ENCODE measurements at places on chromosomes 5 and 9.

DNA sequence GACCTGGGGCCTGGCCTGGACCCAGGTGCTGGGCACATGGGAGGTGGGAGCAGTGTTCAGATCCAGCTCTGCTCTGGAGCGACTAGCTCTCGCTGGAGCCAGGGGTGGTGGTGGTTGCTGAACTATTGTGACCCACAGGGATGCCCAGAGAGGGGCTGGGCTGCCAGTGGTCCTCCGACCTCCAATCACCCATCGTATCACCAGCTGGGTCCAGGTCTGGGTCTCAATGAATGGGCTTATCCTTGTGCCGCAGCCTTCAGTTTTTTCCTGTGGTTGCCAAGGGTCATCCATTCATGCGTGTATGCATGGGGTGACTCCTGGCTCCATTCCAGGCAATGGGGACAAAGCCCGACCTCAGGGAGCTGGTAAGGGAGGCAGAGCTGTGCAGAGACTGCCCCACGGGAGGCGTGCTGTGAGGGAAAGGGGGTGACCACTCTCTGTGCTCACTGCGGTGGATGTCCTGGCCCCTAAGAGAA is 68.6 kb upstream of the RNF130 start:
- DNase-seq = no peak

DNA sequence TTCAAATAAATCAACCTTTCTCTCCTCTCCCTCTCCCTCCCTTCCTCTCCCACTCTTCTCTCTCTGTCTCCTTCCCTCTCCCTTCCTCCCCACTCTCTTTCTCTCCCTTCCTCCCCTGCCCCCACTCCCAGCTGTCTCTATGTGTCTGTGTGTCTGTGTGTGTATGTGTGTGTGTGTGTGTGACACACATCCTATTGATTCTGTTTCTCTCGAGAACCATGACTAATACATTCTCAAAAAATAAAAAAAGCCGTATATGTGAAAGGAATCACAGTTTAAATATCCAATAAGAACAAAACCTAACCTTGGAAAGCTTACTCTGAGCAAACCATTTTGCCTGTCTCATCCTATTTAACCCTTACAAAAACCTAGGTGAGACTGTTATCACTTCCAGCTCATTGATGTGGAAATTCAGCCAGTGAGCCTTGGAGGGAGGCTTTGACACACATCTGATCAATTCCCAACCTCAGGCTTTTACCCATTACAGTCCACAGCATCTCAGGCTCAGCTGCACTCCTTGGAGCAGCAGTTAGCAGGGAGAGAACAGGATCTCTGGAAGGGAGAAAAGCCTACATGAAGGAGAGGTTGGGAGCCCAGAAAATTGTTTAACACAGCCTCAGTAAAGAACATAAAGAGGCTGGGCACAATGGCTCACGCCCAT is 8.3 kb downstream of the HSD17B3 start:
- DNase-seq = no peak

GRCh38 chr5:17089690-17090089 is 127.7 kb upstream of the BASP1 start:
- DNase-seq = no peak

DNA sequence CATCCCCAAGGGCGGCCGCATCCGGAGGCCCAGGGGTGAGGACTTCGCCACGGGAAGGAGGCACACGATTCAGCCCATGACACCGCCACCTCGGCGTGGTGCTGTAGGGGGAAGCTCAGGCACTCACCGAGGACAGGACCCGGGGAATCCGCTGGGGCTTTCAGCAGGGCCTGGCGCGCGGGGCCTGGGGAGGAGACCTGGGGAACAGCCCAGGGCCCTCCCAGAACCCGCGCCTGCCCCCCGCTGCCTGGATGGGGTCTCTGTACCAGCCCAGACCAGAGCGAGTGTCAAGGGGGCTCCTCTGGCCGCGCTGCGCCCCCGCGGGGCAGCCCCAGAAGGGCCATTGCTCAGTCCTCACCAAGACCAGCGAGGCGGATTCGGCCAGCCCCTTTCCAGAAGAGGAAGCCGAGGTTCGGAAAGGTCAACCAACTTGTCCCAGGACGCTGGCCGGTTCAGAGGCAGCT is 12.8 kb downstream of the COL23A1 start:
- DNase-seq = no peak

DNA sequence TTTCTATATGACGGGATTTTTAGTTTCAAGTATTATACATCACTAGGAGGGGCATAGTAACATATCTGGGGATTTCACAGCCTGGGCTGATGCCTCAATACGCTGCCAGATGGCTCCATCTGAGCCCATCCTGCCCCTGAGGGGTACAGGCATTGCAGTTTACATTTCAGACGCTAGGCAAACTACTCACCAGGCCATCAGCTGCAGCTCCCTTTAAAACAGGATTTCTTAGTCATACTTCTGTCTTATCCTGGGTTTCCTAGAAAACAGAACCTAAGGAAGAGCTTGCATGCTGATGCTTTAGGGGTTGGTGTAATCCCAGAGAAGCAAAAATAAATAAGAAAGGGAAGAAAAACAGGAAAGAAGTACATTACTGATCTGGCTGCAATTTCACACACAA is 372.8 kb upstream of the PIK3R1 start:
- no peak for DNase-seq

GRCh38 chr9:120191141-120191540 is 388.8 kb downstream of the CDK5RAP2 start:
- DNase-seq = no peak

GRCh38 chr5:74035521-74035937 is 409.5 kb downstream of the ARHGEF28 start:
- no peak for DNase-seq

DNA sequence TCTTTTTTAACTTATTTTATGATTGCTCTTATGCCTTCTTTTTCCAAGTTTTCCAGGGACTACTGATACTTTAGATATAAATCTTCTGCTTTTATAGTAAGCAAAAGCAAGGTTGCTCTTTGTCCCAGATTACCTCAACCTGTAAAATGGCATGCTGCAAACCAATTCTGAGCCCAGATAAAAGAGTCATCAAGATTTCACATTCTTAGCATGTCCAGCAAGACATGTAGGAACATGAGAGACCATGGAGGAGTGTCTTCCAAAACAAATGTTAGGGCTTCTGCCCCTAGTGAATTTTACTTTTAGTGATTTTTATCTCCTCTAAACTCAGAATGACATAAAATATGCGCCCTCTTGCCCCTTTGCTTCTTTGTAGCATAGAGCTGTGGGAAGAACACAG is 7.0 kb upstream of the CDC20B start:
- DNase-seq = no peak

DNA sequence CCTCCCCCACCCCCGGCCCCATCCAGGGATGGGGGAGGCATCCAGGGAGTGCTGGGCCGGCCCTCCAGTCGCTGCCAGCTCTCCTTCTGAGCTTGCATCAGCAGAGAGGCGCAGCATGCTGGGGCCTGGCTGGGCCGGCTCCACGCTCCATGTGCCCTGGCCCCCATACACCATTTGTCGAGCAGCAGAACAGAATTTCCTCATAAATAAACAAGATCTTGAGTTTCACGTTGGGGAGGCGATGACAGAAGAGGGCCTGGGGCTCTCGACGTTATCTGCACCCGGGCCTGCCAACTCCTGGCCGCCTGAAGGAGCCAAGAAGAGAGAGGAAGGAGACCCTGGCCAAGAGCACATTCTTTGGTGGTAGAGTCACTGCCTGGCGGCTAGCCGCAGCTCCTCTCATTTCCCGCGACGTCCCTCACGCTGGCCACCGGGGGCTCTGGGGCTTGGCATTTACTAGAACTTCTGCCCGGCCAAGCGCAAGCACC is 177.0 kb downstream of the FGF18 start:
- DNase-seq = no peak

DNA sequence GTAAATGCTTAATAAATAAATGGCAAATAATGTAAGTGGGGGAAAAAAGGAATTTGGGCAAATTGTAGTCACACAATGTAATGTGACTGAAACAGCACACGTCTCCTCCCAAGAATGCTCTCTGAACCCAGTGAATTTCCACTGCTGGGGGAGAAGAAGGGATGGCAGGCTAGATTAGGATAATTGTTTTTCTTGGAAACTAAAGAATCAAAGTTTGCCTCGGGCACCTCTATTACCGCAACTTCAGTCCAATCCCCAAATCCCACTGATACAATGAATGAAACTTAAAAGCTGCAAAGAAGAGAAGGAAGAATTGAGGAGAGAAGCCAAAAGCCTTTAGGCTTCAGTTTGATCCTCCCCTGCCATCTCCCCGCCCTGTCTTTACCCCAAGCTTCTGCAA is 423.2 kb upstream of the PAPPA start:
- no peak for DNase-seq

- DNase-seq = no peak
These were observed 127.9 kb downstream of the ADAMTS2 start for GRCh38 chr5:179217356-179217755.

- no peak for DNase-seq
These were observed 9.5 kb upstream of the P4HA2 start for GRCh38 chr5:132237141-132237540.

DNA sequence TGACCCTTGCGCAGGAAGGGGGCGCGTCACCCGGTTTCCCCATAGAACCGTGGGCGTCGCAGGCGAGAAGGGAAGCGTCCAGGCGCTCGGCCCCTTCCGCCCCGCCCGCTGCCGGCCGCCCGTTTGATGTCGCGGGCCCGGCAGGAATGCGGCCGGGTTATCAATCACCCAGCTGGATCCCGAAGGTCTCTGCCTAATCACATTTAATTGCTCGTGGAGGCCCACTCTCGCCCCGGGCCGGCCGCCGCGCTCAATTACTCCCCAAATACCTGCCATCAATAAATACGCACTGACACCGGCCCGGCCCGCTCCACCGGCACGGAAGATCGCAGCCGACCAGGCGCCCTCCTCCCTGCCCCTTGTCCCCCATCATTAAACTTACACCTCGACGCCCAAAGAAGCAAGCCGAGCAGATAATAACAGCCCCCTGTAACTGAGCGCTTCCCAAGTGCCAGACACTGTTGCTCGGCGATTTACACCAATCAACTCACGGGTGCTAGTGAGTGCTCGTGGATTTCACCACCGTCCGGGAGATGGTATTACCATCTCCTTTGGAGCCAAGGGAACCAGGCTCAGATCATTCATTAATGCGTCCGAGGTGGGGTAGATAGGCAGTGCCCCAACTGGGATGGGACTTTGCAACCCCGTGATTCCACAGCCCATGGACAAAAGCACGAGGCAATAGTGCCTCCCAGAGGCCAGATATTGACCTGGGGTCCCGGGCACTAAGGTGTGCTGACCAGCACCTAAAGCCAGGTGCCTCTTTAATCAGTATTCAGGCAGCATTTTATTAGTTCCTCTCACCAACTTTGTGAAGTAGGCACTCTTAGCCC is 11.3 kb downstream of the MSX2 start:
- no peak for DNase-seq

GRCh38 chr9:134708672-134709038 is 67.1 kb downstream of the COL5A1 start:
- DNase-seq = no peak

- DNase-seq = no peak
These were observed 28.2 kb upstream of the SCGB3A1 start for GRCh38 chr5:180619563-180619915.

DNA sequence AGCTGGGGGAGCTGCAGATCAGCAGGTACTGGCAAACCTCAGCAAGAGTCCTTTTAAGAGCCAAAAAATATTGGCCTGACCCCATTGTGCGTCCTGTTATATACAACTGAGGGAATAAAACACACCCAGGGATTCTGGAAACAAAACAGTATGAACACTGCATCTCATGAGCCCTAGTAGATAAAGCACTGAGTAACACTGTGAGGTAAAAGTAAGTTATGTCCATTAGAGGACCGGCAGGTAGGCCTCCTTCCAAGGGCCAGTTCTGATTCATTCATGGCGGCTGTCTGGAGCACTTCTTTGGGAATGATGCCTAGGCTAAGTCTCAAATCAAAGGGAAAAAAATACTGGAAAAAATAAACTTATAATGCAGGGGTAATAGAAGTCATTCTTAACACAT is 64.9 kb downstream of the PDE4D start:
- DNase-seq = no peak

DNA sequence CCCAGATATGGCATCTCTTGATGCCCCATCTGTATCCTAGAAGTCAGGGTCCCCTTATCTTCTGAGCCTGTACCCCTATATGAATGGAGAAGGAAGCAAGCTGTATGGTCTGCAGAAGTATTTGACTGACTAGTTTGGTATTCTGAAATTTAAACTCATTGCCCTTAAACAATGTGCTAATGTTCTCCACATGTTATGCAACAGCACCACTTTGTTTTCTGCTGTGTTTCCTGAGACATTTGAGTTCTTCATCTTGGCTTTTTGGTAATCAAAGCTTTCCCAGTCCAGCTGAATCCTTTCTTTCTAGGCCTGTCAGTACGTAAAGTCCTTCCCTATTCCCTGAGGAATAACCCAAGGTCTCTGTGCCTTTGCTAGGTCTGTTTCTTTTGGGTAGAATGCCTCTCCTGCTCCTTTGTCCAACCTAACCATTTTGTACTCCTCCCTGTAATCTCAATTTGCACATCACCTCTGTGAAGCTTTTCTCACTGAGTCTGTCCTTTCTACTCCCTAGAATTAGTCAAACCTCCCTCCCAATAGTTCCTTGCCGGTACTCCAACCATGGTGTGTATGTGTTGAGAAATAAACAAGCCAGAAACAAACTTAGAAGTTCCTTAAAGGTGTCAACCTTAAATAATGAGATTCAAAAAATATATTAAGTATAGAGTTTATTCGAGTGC is 72.1 kb upstream of the HSPB3 start:
- DNase-seq = no peak

DNA sequence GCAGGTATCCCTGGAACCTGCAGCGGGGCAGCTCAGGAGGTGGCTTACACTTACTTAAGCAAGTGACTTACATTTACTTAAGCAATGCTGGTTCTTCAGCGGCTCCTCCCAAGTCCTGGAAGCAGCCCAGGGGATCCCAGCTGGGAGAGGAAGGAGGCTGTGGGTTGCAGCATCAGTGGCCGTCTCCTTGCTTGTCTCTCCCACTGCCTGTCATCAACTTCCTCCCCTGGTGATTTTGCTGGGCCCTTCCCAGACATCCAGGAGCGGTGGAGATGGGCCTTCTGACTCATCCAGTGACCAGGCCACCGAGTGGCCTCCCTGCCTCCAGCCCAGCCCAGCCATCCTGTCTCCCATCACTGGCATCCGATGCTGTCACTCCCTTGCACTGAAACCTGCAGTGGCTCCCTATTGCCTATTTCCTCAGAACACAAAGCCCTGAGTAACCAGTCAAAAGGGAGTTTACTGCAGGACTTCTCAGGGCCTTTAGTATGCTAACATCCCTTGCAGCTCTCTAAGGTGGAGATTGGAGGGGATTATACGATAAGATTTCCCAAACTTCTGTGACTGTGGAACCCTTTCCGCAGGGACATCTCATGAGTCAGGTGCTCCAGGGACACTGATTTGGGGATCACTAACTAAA is 155.9 kb upstream of the PHYKPL start:
- DNase-seq = no peak

DNA sequence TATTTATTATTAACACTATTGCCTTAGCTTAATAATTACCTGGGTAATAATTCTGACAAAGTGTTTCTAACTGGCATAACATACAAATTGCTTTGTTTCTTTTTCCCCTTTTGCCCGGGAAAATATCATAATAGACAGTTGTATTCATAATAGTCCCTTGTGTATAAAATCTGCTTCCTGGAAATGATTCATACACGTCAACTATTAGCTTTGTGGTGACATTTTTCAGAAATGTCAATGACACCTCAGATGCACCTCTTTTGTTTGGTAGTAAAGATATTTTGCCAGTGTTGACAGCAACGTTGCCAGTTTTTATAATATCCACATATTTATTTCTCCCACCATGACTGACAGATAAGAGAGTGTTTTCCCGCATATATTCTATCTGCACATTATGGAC is 73.0 kb downstream of the RASEF start:
- no peak for DNase-seq
